ENCODE measurements at places on chromosomes 2 and 18. TPM values are rescaled to one million over a fixed set of nuclear protein-coding genes. Genes with fewer than 3 reads are reported as not detected.

DNA sequence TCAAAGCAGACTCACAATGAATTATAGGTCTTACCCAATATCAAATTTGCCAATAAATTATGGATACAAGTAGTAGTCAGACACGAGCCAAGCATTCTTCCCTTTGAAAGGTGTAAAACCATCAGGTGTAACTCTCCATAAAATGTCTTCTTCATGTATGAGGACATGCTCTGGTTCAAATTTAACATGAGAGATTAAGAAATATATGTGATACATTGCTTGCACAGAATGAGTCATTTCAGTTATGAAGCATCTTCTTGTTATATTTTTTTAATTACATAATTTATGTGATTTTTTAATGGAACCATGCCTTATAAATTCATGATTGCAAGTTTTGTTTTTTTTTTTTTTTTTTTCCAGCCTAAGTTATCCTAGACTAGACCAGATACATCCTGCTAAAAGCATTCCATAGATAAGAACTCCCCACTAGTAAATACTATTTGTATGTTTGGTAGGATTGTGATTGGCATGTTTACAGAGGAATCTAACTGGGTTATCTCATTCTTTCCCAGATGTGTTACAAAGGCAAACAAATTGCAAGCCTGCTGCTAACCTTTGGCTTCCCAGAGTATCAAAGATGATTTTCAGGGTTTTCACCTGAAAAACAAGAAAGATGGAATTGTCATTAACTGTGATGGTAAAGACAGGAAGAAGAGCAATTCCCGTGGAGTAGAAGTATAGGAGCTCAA lies 621.9 kb downstream of the XIRP2 start:
- H3K27ac ChIP-seq = peak overlapping the region; percentile 97
- no peak for DNase-seq
- H3K4me3 ChIP-seq = no peak overlapping the region

- no peak overlapping the region for H3K27ac ChIP-seq
- H3K4me1 ChIP-seq = no peaks in the 10 kb centered on the region
- no peak overlapping the region for H3K4me3 ChIP-seq
- DNase-seq = no peak
These were observed 9.2 kb upstream of the IL1R2 start for GRCh38 chr2:101982495-101983029.

DNA sequence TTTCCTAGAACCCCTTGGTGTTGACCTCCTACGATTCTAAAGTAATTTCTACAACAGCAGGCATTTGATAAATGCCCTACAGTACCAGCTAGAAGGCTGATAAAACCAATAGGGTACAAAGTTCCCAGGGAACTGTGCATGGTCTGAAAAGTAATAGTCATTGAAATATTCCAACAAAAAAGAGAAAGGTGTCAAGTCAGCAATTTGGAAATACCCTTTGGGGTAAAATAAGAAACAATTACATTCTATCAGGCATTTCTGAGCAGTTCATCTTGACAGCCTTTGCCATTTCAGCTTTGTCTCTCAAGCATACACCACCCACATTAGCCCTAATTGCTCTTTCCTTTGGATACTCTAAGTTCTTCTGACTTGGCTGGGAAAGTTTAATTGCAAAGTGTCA lies 542.9 kb upstream of the DDX18 start:
- H3K27me3 ChIP-seq = peaks cover 2% of the 10 kb centered on the region
- no peaks in the 10 kb centered on the region for H3K36me3 ChIP-seq
- no peak overlapping the region for H3K27ac ChIP-seq
- no peak overlapping the region for H3K4me3 ChIP-seq
- no peak for DNase-seq
- no peaks in the 10 kb centered on the region for H3K4me1 ChIP-seq

Gene ASB18
- total RNA-seq = not detected

DNA sequence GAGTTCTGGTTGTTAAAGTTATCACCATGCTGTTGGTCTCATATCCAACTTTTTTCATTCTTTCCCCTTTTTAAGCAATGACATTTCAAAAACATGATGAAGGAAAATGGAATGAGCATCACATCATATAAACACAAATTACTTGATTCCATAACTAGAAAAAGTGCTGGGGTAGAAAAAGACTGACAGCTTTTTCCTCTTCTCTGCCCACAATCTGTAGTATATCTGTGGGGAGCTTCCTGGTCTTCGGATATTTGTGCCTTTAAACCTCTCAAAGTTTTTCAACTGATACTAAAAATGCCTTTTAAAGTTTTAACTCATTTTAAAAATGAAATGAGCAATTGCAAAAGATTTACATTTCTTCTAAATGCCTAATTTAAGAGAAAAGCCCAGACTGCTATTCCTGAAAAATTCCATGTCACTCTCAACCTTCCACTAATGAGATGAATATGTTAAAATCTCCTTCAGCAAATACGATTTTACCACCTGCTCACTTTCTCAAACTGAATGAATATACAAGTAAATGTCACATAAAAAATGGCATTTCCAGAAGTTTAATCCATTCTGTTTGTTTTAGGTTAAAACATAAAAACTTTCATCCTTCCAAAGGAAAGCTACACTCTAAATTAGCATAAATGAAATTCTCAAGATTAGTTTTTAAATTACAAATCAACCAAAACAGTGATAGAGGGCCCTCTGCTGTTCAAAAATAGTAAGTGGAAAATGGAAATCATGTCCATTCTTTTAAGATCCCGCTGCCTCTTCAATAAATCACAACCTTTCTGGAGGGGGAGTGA lies 2.1 kb downstream of the DNAH7 start:
- H3K27me3 ChIP-seq = peaks cover 3% of the 10 kb centered on the region
- DNase-seq = no peak
- H3K4me1 ChIP-seq = peaks cover 8% of the 10 kb centered on the region
- no peak overlapping the region for H3K4me3 ChIP-seq

Gene OTX1
- total RNA-seq = 0.33 TPM

Gene IL1R2
- not detected for total RNA-seq

DNA sequence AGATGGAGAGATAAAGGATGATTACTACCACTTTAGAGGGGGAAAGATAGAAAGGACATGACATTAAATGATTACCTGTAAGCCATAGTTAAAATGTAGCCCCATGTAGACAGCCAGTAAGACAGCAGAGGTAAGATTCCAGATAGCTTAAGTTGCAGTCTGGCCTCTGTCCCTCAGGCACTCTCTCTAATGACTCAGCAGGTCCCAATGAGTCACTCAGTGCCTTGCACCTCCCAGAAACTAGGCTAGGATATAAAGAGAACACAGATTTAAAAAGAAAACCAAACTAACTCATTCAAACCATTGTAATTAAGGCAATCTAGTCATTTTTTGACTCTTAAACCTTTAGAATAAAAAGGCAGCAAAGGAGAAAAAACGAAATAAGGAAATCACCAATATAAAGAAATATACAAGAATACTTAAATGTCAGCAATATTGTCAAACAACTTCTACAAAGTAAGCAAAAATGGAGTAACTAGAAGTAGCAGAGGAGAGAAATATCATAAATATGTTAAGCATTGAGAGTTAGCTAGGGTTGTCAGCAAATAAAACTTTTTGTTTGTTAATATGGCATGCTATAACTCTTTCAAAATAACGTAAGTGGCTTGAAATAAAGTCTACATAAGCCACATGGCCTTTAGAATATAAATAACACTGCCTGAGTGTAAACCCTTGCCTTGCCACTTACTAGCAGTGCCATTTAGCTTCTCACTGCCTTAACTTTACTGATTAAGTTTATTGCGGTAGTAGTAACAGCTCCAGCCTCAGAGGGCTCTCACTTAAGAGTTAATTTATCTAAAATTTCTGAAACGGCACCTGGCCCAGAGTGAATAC lies 48.5 kb downstream of the SOCS6 start:
- no peak for DNase-seq
- no peaks in the 10 kb centered on the region for H3K27me3 ChIP-seq
- H3K27ac ChIP-seq = no peak overlapping the region
- H3K4me1 ChIP-seq = no peaks in the 10 kb centered on the region

- peaks cover 6% of the 10 kb centered on the region for H3K27me3 ChIP-seq
- H3K27ac ChIP-seq = no peak overlapping the region
- H3K36me3 ChIP-seq = no peaks in the 10 kb centered on the region
- peaks cover 10% of the 10 kb centered on the region for H3K4me1 ChIP-seq
- H3K4me3 ChIP-seq = no peak overlapping the region
These were observed 58.7 kb downstream of the IL1RL2 start for GRCh38 chr2:102245266-102246151.

DNA sequence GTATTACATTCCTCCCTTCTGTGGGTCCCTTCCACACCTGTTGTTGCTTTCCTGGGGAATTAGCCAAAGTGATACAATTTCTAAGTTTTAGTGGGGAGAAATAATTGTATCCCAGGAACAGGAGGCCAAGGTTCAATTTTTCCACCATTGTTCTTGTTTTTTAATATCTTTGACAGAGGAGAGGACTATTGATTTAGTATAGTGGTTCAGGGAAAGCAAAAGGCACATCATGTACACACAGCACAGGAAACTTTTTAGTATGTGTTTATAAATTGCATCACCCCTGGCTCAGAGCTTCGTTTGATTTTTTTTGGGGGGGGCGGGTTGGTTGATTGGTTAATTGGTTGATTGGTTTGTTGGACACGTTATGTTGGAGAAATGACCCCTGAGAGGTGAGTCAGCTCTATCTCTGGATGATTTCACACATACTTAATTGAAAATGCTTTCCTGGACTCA lies 431.6 kb downstream of the PID1 start:
- peaks cover 5% of the 10 kb centered on the region for H3K4me1 ChIP-seq
- H3K27me3 ChIP-seq = no peaks in the 10 kb centered on the region
- no peak for DNase-seq
- H3K27ac ChIP-seq = no peak overlapping the region
- H3K4me3 ChIP-seq = no peak overlapping the region

- H3K4me3 ChIP-seq = no peak overlapping the region
- no peaks in the 10 kb centered on the region for H3K27me3 ChIP-seq
These were observed 388.3 kb downstream of the TNS1 start for GRCh38 chr2:217614498-217614897.

Gene IL36A
- total RNA-seq = not detected

GRCh38 chr2:88538362-88538917 lies 85.9 kb upstream of the FOXI3 start:
- no peak overlapping the region for H3K4me3 ChIP-seq
- no peak overlapping the region for H3K27ac ChIP-seq
- peaks cover 6% of the 10 kb centered on the region for H3K4me1 ChIP-seq
- no peak for DNase-seq
- no peaks in the 10 kb centered on the region for H3K36me3 ChIP-seq
- H3K27me3 ChIP-seq = peaks cover 3% of the 10 kb centered on the region

GRCh38 chr2:236252602-236253001 lies 11.6 kb downstream of the ASB18 start:
- H3K27me3 ChIP-seq = no peaks in the 10 kb centered on the region
- no peak overlapping the region for H3K27ac ChIP-seq
- no peaks in the 10 kb centered on the region for H3K36me3 ChIP-seq
- H3K4me1 ChIP-seq = peaks cover 2% of the 10 kb centered on the region
- no peak for DNase-seq
- no peak overlapping the region for H3K4me3 ChIP-seq

DNA sequence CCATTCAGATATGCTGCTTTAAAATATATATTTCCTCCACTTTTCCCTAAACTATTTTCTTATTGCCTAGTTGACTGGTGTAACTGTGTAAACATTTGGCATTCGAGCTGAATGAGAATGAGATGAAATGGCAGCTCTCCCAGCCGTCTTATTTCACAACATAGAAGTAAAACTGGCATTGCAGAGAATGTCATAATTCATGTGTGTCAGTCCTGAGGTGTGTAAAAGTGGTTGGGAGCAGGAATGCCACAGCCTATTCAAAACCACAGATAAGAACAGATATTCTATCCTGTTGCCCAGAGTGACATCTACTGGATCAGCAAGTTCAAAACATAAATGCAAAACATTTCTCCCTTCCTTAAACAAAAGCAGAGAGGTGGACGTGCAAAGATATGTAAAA lies 565.5 kb upstream of the CHAC2 start:
- H3K4me1 ChIP-seq = peaks cover 6% of the 10 kb centered on the region
- DNase-seq = no peak
- H3K36me3 ChIP-seq = no peaks in the 10 kb centered on the region
- no peaks in the 10 kb centered on the region for H3K27me3 ChIP-seq

- no peaks in the 10 kb centered on the region for H3K36me3 ChIP-seq
- H3K4me3 ChIP-seq = no peak overlapping the region
- peaks cover 4% of the 10 kb centered on the region for H3K4me1 ChIP-seq
- DNase-seq = no peak
These were observed 165.2 kb upstream of the ALKAL2 start for GRCh38 chr2:453132-453531.

Gene LNPK
- total RNA-seq = 12.5 TPM

Gene FBLN7
- total RNA-seq = 0.36 TPM

DNA sequence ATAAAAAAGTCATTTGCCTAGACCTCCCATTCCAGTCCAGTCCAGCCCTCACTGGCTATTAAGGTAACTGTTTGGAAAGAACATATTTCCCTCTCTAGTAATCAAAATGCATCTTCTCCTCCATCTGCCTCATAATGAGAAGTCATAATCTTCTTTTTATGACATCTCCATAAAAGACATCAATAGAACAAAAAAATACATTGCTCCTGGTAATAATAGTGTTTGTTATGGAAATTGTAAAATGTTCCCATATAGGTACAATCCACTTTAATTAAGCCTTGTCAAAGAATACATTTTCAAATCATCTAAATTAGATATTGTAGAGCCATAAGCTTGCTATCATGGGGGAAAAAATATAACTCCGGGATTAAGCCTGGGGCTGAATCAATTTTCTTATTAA lies 461.6 kb downstream of the LRATD1 start:
- H3K27ac ChIP-seq = no peak overlapping the region
- no peak for DNase-seq
- H3K4me1 ChIP-seq = peaks cover 26% of the 10 kb centered on the region
- no peaks in the 10 kb centered on the region for H3K36me3 ChIP-seq
- peaks cover 3% of the 10 kb centered on the region for H3K27me3 ChIP-seq

GRCh38 chr18:59959073-59959472 lies 59.3 kb downstream of the PMAIP1 start:
- no peak overlapping the region for H3K4me3 ChIP-seq
- H3K27me3 ChIP-seq = no peaks in the 10 kb centered on the region
- peaks cover 5% of the 10 kb centered on the region for H3K4me1 ChIP-seq
- H3K27ac ChIP-seq = no peak overlapping the region

Gene KCNG2
- 0.56 TPM for total RNA-seq

DNA sequence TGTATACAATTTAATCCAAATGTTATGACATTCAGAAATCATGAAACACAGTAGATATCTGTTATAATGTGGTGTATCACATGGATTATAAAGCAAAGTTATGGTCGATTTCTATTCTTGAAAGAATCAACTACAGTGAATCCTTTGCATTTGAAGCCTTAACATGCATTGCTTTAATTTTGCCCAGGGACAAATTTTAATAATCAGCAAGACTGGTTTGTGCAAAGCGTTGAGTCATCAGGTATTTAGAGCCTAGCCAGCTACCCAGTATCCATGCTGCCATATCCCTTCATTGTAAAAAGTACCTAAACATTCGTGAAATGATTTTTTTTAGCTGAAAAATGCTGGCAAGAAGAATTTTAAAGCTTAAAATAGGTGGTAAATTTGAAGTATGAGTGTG lies 8.9 kb upstream of the SPDYA start:
- no peak overlapping the region for H3K4me3 ChIP-seq
- no peaks in the 10 kb centered on the region for H3K4me1 ChIP-seq
- H3K27ac ChIP-seq = no peak overlapping the region
- DNase-seq = no peak
- peaks cover 10% of the 10 kb centered on the region for H3K36me3 ChIP-seq
